ENCODE measurements at places on chromosomes 3 and 15.

DNA sequence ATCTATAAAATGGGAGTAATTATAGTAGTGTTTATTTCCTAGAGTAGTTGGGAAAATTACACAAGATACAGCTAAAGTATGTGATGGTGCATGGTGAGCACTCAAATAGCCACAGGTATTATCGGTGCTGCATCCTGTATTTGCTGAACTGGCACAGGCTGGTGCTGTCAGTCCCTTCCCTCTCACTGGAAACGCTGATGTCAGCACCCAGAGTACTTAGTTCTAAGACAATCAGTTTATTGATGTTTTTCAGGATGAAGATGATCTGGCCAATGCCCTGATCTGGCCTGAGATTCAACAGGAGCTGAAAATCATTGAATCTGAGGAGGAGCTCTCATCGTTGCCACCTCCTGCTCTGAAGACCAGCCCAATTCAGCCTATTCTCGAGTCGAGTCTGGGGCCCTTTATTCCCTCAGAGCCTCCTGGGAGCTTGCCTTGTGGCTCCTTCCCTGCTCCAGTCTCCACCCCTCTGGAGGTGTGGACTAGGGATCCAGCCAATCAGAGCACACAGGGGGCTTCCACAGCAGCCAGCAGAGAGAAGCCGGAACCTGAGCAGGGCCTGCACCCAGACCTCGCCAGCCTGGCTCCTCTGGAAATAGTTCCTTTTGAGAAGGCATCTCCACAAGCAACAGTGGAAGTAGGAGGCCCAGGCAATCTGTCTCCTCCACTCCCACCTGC is 49.7 kb downstream of the TMEM39A start:
- no peak for DNase-seq

DNA sequence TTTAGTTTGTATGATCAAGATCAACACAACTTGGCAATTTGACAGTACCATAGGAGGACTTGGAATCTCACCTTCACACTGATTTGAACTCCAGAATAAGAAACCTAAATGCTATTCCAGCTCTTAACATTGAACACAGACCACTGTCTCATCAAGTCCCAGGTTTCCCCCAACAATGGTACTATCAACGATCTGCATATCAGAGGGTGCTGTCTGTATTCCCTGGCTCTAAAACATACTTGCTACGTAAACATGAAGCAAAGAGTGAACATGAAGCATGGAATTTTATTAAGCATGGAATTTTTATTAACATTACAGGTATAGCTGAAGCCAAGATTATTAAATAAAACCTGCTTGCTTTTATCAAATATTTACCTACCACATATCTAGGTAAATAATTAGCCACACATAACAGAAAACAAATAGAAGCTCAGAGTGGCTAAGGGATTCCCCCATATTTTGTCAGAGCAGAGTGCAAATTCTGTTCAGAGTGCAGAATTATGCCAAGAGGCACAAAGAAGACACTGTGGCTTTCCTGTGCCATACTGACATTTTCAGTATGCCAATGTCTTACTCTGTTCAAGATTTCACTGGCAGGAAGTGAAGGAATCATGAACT is 22.2 kb upstream of the RIOX2 start:
- no peak for DNase-seq

DNA sequence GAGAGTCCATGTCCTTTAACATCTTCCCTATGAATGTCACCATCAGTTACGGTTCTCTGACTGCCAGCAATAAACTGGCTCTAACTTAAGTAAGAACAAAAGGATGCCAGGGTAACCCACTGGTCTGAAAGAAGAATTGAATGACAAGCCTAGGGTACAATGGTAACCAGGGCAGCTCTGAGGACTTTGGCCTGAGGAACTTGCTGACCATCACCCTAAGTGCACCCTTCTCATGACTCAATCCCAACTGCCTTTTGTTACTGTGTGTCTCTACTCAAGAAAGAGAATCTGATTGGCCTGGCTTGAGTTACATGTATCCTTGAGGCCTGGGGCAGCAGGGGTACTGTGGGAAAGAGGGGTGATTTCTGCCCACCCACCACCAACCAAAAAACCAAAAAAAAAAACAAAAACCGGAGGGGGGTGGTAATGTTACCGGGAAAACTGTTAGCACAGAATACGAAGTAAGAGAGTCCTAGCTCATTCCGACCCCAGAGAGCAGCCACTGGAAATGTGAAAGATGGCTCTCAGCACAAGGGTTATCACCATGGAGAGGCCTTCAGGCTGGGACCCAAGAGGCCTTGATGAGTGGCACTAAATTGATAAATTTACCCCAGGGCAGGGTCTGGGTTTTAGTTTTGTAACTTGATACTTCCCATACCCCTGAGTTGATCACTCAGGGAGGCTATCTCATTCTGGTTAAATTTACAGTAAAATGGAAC is 9.3 kb upstream of the SLC28A1 start:
- no peak for DNase-seq

DNA sequence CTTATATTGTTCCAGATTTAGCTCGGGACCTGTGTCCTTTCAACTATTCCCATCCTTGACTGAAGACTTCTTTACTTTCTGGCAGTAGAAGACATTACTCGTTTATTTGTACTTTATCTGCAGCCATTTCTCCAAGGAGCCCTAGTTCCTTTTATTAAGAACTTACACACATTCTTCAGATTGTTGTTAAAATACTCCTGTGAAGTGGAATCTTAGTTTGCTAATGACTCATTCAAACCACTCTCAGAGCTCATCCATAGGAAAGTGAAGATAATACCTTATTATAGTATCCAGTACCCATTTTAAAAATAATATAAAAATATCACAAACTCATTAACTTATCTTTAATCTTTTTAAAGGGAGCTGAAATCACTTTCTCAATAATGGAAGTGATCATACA is 63.5 kb downstream of the C3orf70 start:
- no peak for DNase-seq

GRCh38 chr3:43418601-43419272 is 132.4 kb downstream of the SNRK start:
- no peak for DNase-seq

GRCh38 chr3:53693451-53693850 is 152.8 kb downstream of the CHDH start:
- no peak for DNase-seq

- no peak for DNase-seq
Observed at GRCh38 chr3:186679151-186679550, 13.3 kb downstream of the HRG start.

DNA sequence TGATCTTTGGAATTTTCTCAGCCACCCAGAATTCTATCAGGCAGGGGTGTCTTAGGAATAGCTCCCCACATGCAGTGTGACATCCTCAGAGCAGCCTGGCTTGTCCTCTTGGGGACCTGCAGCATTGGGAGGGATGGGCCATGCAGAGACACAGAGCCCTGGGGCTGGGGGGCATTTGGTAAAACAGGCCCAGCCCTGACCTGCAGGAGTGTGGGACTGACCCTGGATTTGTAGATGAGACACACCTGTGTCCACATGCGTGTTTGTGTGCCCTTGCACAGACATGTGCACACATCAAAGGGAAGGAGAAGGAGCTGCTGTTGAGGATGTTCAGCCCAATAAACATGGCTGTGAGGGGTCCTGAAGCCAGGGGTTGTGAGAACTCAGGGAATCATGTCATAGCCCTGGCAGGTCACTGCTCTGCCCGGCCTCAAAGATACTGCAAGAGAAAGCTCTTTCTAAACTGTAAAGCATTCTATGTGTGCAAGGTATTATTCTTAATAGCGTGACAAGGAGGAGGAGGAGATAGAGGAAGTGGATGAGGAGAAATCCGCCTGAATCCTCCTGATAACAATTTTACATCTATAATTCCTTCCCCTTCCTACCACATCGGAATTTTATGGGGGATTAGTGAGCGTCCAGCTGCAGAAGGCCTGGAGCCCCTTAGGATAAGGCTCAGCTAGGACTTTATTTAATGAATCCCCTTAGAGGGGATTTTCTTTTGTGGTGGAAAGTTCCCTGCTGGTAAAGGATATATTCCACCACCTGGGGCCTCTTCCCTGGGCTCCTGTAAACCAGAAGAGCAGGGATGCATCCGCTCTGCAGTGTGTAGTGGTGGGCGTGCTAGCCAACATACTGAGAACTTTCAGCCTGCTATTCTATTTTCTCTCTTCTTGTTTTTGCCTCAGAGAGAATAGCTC is 245.5 kb downstream of the EPHB1 start:
- no peak for DNase-seq

DNA sequence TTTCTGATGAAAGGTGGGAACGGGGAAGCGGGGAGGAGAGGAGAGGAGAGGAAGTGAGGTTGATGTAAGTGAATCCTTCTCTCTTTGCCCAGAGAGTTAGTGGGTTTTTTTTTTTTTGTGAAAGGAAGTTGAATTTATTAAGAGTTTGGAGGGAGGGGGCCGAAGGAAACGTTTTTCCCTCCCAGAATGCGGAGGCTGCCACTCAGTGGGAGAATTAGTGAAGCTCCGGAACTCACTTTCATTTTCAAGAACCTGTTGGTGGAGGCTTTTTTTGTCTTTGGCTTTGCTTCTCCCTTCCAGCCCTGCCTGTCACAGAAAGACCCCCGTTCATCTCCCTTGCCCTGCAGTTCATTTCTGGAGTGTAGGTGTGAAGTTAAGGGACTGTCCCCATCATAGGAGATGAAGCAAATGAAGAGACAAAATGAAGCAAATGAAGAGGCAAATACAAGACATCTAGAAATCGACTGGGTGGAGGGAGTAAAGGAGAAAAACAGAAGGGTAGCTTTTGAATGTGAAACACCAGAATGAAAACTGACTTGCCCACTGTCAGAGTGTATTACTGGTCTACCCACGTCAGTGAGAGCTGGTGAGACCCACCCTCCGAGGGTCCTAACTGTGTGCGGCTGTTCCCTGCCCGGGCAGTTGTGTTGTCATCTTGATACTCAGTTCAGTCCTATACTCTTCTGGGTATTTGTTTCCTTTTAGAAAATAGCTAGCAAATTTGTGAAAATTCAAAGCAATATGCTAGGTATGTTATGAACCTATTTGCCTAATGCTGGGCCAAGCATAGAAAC is 91.5 kb downstream of the ITPR1 start:
- DNase-seq = peak; percentile 56

- no peak for DNase-seq
Observed at GRCh38 chr15:74035121-74036017, 40.9 kb downstream of the PML start.

- DNase-seq = no peak
Observed at GRCh38 chr3:107545680-107546120, 22.9 kb downstream of the BBX start.

GRCh38 chr3:17081520-17081919 is 196.8 kb downstream of the PLCL2 start:
- no peak for DNase-seq

GRCh38 chr3:15557511-15557946 is 36.0 kb upstream of the COLQ start:
- DNase-seq = peak; percentile 79

- no peak for DNase-seq
Observed at GRCh38 chr15:25900901-25901300, 37.8 kb upstream of the ATP10A start.

GRCh38 chr15:65731926-65732325 is 60.2 kb downstream of the DENND4A start:
- DNase-seq = no peak

DNA sequence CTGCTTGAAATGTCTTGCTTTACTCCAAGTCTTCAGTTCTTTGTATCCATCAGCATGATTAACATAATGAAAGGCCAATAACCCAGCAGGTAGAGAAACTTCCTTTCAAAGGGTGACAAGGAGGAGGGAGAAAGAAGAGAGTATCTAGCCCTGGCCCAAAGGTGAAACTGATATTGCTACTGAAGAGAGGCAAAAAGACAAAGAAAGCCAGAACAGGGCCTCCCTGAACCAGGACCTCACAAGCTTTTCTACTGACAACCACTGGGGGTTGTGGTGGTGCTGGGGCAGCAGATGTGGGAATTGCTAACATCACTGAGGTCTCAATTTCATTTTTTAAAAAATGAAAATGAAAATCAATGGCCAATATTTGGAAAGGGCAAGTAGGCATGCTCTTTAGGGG is 234.1 kb downstream of the RSL24D1 start:
- no peak for DNase-seq
